Epithelial cell of alveolus of lung (primary cell): ENCODE measurements at places on chromosomes 11 and 22. TPM values are rescaled to one million over a fixed set of nuclear protein-coding genes. Genes with fewer than 3 reads are reported as not detected.

The NOL12 gene
- 15.0 and 23.2 TPM in 2 replicates for total RNA-seq

The MGAT3 gene
- total RNA-seq, result 1.9 and 2.1 TPM in 2 replicates

The CLP1 gene
- 15.3 and 20.4 TPM in 2 replicates for total RNA-seq

The OR10D3 gene
- total RNA-seq, result not detected in 2 replicates

The KCTD14 gene
- 2.0 and 4.8 TPM in 2 replicates for total RNA-seq

The CCDC116 gene
- total RNA-seq, result 0.16 TPM in 1 of 2 replicates, not detected in the other

The ZNRF3 gene
- total RNA-seq, result 5.9 and 6.3 TPM in 2 replicates
